ENCODE measurements at places on chromosomes 5 and 9. TPM values are rescaled to one million over a fixed set of nuclear protein-coding genes. Genes with fewer than 3 reads are reported as not detected.
A peak's percentile ranks its signal among the peaks of the same experiment; 100 is the strongest.

GRCh38 chr9:137613738-137614523, 4.9 kb upstream of the EHMT1 start:
- H3K4me1 ChIP-seq, result peaks cover 23% of the 10 kb centered on the region
- H3K4me3 ChIP-seq, result no peak overlapping the region
- DNase-seq, result no peak
- H3K27ac ChIP-seq, result no peak overlapping the region

DNA sequence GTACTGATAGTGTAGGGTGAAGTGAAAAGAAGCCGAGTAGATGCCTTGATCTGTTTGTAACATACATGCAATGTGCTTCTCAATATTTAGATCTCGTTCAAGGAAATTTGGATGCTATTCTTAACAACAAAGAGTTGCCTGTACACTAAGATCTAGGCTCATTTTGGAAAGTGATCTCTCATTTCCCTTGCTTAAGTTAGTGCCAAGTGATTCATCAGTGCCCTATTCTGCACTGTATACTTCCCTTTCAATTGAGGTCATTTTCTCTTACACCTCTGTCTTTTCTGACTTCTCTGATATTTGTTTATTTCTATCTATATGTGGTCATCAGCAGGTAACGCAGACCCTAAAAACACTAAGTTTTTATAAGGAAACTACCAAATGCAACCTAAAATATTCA, 528.6 kb upstream of the PTPRD start:
- H3K27me3 ChIP-seq, result no peaks in the 10 kb centered on the region
- H3K36me3 ChIP-seq, result no peaks in the 10 kb centered on the region
- no peak for DNase-seq
- H3K4me1 ChIP-seq, result no peaks in the 10 kb centered on the region

GRCh38 chr5:58718269-58718978, 135.5 kb downstream of the RAB3C start:
- H3K27ac ChIP-seq, result no peak overlapping the region
- no peak for DNase-seq
- H3K27me3 ChIP-seq, result no peaks in the 10 kb centered on the region
- no peaks in the 10 kb centered on the region for H3K36me3 ChIP-seq

DNA sequence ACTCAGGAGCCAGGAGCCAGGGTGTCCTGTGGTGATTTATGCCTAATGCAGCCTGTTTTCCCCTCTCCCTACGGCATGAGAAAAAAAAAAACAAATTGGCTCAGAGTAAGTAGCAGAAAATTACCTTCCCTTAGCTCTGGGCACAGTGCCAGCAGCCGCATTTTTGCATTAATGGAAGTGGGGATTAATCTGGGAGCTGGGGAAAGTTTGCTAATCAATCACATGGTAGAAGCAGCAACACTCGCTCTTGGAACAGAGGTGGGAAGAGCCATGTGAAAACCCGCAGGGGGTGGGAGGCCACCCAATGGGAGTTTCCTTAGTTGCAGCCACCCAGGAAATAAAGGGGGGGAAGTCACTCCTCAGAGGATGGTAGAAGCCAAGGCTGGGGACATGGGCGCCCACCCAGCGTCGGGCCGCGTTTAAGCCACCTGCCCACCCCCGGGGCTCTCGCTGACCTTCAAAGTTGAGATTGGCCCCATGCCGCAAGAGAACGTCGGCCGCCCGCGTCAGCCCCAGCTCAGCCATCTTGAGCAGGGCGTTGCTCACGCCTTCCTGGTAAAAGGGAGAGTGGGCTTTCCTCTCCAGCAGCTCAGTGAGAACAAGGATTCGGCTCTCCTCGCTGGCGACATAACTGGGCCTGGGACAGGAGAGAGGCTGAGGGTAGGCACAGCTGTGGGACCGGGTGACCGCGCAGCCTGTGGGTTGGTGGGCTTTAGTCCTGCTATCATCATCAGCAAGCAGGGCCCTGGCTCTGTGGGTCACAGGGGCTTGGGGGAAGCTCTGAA, 1.7 kb downstream of the ASB6 start:
- DNase-seq, result no peak
- H3K4me1 ChIP-seq, result peaks cover 11% of the 10 kb centered on the region
- no peak overlapping the region for H3K27ac ChIP-seq
- peaks cover 14% of the 10 kb centered on the region for H3K36me3 ChIP-seq
- H3K4me3 ChIP-seq, result peak overlapping the region; percentile 84
- no peaks in the 10 kb centered on the region for H3K27me3 ChIP-seq

GRCh38 chr9:99922711-99923030, 16.2 kb downstream of the STX17 start:
- H3K36me3 ChIP-seq, result peaks cover 71% of the 10 kb centered on the region
- no peak overlapping the region for H3K4me3 ChIP-seq
- H3K4me1 ChIP-seq, result peaks cover 36% of the 10 kb centered on the region
- H3K27ac ChIP-seq, result no peak overlapping the region
- H3K27me3 ChIP-seq, result no peaks in the 10 kb centered on the region

DNA sequence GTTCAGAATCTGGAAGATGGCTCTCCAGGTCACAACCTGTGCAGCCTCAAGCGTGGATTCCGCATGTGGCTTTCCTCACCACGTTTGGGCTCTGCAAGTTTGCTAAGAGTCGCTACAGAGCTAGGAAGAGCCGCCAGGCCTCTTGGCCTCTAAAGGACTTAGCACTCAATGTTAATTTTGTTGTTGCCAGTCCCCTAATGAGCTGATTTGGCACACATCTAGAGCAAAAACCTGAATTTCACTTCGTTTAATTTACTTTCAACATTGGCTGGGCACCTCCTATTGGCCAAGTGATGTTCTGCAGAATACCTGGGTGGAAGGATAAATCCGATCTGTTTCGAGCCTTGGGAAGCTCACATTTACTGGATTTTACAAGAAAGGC, 65.8 kb upstream of the UNC5A start:
- no peak overlapping the region for H3K27ac ChIP-seq
- peaks cover 94% of the 10 kb centered on the region for H3K27me3 ChIP-seq
- H3K4me1 ChIP-seq, result peaks cover 10% of the 10 kb centered on the region
- H3K4me3 ChIP-seq, result no peak overlapping the region
- H3K36me3 ChIP-seq, result no peaks in the 10 kb centered on the region
- no peak for DNase-seq

- no peak for DNase-seq
- H3K4me1 ChIP-seq, result peaks cover 36% of the 10 kb centered on the region
- no peaks in the 10 kb centered on the region for H3K27me3 ChIP-seq
- H3K4me3 ChIP-seq, result no peak overlapping the region
- peaks cover 54% of the 10 kb centered on the region for H3K36me3 ChIP-seq
These were observed 50.0 kb downstream of the GOLPH3 start for GRCh38 chr5:32123889-32124676.

DNA sequence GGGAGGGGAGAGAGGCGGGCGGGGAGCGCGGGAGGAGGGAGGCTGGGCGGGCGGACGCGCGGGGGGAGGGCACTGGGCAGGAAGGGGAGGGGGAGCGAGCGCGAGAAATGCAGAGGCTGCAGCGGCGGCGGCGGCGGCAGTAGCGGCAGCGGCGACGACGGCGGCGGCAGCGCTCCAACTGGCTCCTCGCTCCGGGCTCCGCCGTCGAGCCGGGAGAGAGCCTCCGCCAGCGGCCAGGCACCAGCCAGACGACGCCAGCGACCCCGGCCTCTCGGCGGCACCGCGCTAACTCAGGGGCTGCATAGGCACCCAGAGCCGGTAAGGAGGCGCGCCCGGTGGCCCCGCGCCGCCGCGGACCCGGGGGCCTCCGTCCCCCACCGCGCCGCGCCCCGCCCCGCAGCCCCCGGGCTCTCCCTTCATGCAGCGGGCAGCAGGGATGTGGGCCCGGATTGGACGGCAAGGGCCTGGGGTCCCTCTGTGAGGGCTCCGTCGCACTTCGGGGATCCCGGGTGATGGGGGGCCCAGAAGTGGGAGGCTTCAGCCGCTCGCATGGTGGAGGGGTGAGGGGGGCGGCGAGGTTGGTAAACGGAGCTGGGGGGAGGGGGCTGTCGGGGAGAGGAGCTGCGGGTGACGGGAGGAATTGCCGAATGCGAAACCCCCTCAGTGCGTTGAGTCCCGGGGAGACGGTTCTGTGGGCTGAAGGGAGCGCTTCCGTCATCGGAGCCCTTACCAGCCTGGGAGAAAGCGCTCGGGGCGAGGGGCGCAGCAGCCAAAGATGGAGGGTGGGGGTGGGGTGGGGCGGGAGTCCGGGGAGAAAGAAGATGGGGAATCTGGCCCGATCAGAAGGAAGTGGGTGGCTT, at the start of gene BASP1:
Gene BASP1 (plus strand): TSS at position 139 of the 860 bp plus-strand sequence. CDS start 57,586 bp downstream, outside the sequence.
- peaks cover 60% of the 10 kb centered on the region for H3K27me3 ChIP-seq
- no peak for DNase-seq
- peak within 1 kb of the TSS; percentile 58 for H3K27ac ChIP-seq
- peak within 1 kb of the TSS; percentile 65 for H3K4me3 ChIP-seq
- H3K36me3 ChIP-seq, result peaks cover 3% of the 10 kb centered on the region
- H3K4me1 ChIP-seq, result peaks cover 8% of the 10 kb centered on the region

DNA sequence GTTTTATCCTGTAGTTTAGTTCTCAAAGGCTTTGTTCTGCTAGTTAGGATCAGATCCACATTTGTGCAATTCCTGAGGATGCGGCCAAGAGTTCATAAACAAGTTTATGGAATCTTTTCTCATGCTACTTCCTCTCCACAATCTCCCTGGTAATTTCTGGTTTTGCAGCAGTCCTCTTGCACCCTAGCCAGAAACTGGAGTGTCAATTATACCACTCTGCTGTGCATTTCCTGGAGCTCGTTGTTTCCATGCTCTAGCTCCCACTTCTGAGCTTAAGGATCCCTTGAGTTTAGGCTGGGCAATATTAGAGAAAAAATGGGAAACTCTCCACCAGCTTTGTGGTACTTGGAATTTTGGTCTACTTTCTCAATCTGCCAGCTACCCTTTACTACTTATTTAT, 474.7 kb downstream of the DIRAS2 start:
- no peak for DNase-seq
- H3K27me3 ChIP-seq, result no peaks in the 10 kb centered on the region
- H3K4me1 ChIP-seq, result no peaks in the 10 kb centered on the region
- H3K4me3 ChIP-seq, result no peak overlapping the region
- H3K36me3 ChIP-seq, result peaks cover 2% of the 10 kb centered on the region
- H3K27ac ChIP-seq, result no peak overlapping the region

GRCh38 chr9:114214181-114214580, 58.8 kb downstream of the COL27A1 start:
- no peak for DNase-seq
- H3K27me3 ChIP-seq, result no peaks in the 10 kb centered on the region
- no peak overlapping the region for H3K27ac ChIP-seq
- H3K4me3 ChIP-seq, result no peak overlapping the region

GRCh38 chr5:179422213-179422855, 77.1 kb upstream of the ADAMTS2 start:
- DNase-seq, result no peak
- H3K4me1 ChIP-seq, result no peaks in the 10 kb centered on the region
- H3K27me3 ChIP-seq, result no peaks in the 10 kb centered on the region
- no peaks in the 10 kb centered on the region for H3K36me3 ChIP-seq
- H3K27ac ChIP-seq, result no peak overlapping the region
- no peak overlapping the region for H3K4me3 ChIP-seq

- H3K36me3 ChIP-seq, result no peaks in the 10 kb centered on the region
- no peaks in the 10 kb centered on the region for H3K27me3 ChIP-seq
- H3K27ac ChIP-seq, result no peak overlapping the region
- no peak for DNase-seq
- no peaks in the 10 kb centered on the region for H3K4me1 ChIP-seq
- no peak overlapping the region for H3K4me3 ChIP-seq
These were observed 349.1 kb upstream of the DAP start for GRCh38 chr5:11110128-11110527.

- no peaks in the 10 kb centered on the region for H3K4me1 ChIP-seq
- H3K27me3 ChIP-seq, result no peaks in the 10 kb centered on the region
- no peak for DNase-seq
- H3K4me3 ChIP-seq, result no peak overlapping the region
- H3K36me3 ChIP-seq, result peaks cover 8% of the 10 kb centered on the region
- no peak overlapping the region for H3K27ac ChIP-seq
These were observed 67.0 kb downstream of the STX17 start for GRCh38 chr9:99973455-99973854.

- no peaks in the 10 kb centered on the region for H3K27me3 ChIP-seq
- no peaks in the 10 kb centered on the region for H3K4me1 ChIP-seq
- H3K4me3 ChIP-seq, result no peak overlapping the region
- no peak for DNase-seq
These were observed 186.6 kb downstream of the HINT1 start for GRCh38 chr5:130978475-130978874.

DNA sequence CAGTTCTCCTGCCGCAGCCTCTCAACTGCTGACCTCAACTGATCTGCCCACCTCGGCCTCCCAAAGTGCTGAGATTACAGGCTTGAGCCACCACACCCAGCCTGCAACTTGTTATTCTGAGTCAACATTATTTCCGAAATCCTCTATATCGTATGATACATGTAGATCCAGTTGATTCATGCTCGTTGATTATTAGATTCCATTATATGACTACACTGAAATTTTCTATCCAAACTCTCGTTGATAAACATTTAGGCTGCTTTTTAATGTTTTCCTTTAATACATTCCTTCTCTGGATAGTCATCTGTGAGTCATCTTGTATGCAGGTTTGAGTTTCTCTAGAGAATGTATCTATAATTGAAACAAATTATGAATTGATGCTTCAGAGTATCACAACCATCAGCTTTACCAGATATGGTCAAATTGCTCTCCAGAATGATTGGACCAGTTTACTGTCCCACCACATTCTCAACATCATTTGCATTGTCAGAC, 4.1 kb downstream of the CDK7 start:
- peaks cover 52% of the 10 kb centered on the region for H3K36me3 ChIP-seq
- DNase-seq, result no peak
- no peaks in the 10 kb centered on the region for H3K27me3 ChIP-seq
- H3K4me3 ChIP-seq, result no peak overlapping the region
- no peak overlapping the region for H3K27ac ChIP-seq

DNA sequence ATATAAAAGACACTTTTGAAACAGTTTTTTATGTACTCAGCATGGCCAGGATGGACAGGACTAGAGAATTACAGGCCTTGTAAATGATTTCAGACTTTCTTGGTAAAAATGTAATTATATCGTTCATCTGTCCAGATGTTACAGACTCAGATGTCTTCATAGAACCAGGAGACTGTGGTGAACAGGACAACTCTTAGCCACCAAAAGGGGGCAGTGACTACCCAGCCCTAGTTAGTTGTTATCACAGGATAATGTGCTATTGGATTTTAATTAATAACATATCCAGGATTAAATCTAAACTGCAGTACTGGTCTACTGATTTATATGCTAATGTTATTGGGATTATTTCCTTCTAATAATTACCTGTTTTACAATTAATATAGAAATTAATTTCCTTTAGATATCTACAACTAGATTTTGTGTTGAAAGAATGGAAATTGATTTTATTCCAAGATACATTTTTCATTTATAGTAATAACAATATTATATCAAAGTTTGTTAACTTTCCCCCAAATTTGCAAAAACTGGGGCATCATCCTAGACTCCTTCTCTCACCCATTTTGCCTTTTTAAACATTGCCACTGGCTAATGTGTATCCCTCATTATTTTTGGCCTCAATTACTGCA, 99.4 kb downstream of the MTREX start:
- DNase-seq, result no peak
- H3K27ac ChIP-seq, result no peak overlapping the region
- H3K36me3 ChIP-seq, result peaks cover 13% of the 10 kb centered on the region
- peaks cover 10% of the 10 kb centered on the region for H3K4me1 ChIP-seq

GRCh38 chr5:90477621-90478215, 3.1 kb downstream of the POLR3G start:
- H3K4me3 ChIP-seq, result no peak overlapping the region
- H3K36me3 ChIP-seq, result peaks cover 23% of the 10 kb centered on the region
- H3K4me1 ChIP-seq, result peaks cover 19% of the 10 kb centered on the region
- no peaks in the 10 kb centered on the region for H3K27me3 ChIP-seq

ATG10 gene
- total RNA-seq, result 10.7 TPM

MCIDAS gene
- total RNA-seq, result 0.32 TPM

IFNK gene
- total RNA-seq, result not detected

PDE6A gene
- total RNA-seq, result not detected

ENTPD8 gene
- total RNA-seq, result not detected

SPINK4 gene
- not detected for total RNA-seq

RAB3C gene
- total RNA-seq, result not detected

All from activated naive CD8-positive, alpha-beta T cell treated with anti-CD3 and anti-CD28 coated beads for 36 hours (primary cell).